Stimulated activated CD8-positive, alpha-beta memory T cell treated with anti-CD3 and anti-CD28 coated beads, Interleukin-7, amount 100 ng/mL, for 4 hours (primary cell): ENCODE measurements at places on chromosomes 11 and 22.
A peak's percentile ranks its signal among the peaks of the same experiment; 100 is the strongest.

DNA sequence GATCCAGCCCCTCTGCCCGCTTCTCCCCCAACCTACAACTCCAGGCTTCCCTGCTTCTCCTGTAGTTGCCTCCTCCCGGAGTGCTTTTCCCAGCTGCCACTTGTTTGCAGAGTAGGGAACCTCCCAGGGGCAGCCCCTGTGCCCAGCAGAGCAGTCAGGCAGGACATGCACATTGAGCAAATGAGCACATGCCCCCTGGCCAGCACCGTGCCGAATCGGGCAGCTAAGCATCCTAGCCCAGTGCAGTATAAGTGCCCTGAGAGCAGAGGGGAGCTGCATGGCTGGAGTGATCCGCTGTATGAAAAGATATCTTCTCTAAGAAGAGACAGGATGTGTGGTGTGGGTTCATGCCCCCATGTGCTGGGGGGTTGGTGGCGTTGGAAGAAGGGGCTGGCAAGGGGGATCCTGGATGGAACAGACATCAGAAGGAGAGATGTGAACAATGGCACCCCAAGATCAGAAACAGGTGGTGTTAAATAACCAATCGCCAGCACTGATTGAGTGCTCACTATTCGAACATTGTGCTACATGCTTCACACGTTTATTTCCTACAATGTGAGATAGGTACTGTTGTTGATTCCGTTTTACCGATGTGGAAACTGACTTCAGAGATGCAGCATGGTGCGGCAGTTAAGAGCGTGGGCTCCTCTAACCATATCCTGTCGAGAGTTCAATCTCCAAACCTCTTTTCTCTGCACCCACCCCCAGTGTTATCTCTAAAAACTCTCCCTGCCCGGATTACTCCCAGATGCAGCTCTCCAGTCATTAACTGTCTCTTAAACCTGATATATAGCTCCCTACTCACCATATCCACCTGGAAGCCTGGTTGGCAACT, 1.2 kb downstream of the AIP start:
- no peak for DNase-seq

DNA sequence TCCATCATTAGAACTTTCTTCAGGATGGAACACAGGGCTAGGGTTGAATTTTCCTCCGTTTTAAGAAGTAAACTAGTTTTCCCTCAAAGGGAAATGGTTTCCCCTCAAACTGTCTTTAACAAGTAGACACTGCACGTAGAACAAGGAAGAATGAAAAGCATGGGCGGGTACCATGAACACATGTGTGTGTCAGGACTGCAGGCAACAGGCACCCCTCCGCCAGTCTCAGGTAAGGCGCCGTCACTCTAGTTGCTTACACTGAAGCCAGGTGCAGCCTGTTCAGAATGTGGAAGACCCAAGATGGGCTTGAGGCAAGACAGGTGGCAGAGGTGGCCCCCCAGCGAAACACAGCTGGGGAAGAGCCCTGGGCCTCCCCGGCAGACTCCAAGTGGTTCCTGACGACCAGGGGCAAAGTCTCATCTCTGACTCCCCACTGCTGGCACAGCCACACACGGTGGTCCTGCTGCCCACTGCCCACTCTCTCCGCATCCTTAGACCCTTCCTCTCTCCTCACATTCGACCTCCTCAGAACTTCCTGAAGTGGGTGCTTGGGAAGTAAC, 25.4 kb upstream of the MOB2 start:
- no peak for DNase-seq

DNA sequence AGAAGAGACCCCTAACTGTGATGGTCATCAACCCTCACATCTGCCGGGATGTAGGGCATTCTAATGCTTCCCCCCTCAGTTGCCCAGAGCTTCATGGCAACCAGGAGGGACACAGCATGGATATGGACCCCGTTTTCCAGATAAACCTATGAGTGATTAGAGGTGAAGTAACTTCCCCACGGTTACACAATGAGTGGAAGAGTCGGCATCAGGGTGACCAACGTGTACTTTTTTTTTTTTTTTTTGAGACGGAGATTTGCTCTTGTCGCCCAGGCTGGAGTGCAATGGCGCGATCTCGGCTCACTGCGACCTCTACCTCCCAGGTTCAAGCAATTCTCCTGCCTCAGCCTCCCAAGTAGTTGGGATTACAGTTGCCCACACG, 25.0 kb downstream of the TXN2 start:
- DNase-seq, result no peak

DNA sequence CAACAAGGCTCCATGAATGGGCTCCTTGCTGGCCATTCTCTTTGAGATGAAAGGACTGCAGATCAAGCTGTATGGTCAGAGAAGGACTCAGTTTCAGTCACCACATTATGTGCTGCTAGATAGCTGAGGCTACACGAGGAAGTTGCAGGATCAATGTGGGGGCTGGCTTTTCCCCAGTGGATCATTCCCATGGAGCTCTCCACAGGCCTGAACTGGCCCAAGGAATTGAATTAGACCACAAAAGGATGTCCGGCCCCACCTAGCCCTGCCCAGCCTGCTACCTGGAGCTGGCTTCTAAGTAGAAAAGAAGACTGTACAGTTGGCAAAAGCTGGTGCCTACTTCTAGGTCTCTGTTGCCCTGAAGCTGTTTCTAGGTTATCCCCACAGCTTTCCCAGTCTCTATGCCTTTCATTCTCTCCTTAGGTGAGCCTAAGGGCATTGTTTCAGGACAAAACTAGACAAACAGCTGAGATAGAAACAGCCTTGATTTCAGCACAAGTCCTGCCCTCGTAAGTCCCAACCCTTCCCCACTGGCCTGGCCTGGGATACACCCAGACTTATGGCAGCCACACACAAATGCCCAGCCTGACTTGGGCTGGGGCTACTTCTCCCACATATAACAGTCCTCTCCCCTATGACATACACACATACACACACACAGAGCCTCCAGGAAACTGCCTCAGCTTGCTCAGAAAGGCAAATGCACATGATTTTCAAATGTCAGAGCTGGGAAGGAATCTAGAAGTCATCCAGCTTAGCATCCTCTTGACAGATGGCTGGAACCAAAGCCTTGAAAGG, 129.1 kb upstream of the NCAM1 start:
- DNase-seq, result no peak

DNA sequence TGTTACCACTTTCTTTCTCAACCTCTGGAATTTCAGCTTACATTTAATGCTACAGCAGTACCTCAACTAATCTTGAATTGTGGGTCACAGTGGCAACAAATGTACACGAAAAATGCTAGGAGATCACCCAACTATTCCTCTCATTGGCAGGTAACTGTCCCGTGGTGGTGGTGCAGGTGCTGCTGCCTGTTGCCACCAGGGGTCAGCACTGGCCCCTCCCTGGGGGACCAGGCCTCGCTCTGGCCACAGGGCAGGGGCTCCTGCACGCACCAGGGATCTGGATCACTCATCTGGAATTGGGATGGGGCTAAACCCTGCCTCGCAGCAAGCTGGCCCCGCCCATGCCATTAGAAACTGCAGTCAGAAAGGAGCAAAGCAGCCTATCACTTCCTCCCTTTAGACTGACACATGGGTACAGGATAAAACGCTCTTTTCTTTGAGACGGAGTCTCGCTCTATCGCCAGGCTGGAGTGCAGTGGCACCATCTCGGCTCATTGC, 6.9 kb upstream of the POLDIP3 start:
- DNase-seq, result no peak

- DNase-seq, result no peak
These were observed 44.8 kb downstream of the SLN start for GRCh38 chr11:107666911-107667613.

- peak; percentile 17 for DNase-seq
These were observed 6.6 kb downstream of the CERK start for GRCh38 chr22:46731246-46732040.

DNA sequence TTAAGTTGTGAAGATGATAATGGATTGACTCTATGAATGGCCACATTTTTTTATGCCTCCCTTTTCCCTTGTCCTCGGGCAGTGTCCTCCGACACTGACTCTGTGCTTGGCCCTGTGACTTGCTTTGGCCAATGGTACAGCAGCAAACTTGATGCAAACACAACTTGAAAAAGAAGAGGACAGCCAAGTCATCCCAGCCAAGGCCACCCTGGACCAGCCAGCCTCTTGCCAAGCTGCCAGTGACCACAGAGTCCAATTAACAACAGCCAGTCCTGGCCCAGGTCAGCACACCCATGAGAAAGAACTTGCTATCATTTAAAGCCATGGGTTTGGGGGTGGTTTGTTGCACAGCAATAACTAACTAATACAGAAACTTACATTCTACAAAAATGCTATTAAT, 63.4 kb upstream of the SLC35C1 start:
- DNase-seq, result no peak

GRCh38 chr22:38864361-38865191, 7.4 kb downstream of the CBX6 start:
- DNase-seq, result no peak

DNA sequence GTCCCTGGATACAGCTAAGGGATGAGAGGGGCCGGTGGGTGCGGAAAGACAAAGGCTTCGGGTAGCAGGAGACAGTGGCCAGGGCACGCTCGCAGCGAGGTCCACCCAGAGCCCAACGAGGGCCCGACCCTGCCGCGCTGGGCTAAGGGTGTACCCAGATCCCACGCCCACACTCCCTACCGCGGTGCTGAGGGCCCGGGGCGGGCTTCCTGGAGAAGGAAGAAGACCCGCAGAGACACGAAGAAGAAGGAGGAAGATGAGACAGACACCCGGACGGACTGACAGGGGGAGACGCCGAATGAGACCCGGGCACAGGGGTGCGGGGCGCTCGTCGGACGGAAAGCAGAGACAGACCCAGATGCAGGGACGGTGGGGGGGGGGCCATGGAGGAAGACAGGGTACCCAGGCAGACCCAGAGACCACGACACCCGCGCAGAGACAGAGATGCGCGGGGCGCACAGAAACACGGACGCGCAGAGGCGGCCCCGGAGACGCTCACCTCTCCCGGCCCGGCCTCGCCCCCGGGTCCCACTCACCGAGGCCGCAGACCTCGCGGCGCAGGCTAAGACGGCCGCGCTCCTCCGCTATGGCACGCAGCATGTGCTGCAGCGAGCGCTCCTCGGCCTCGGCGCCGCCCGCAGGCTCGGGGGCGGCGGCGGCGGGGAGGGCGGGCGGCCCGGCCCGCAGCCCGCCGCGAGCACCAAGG, 437 bp downstream of the KIAA0930 start:
- peak; percentile 36 for DNase-seq

DNA sequence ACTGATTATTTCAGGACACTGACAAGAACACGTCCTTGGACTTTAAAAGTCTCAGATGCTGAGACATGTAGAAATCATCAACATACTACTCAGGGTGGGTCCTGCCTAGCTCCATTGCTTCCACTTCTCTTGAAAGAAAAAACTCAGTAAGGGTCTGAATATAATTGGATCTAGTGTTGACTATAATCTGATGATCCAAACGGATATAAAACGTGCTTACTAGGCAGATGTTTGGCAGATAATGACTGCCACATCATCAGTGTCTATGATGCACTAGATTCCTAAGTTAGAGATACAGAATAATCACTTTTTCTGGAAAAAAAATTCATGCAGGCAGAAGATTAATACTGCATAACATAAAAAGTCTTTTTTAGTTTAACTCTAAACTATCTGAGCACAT, 21.6 kb downstream of the GUCY1A2 start:
- DNase-seq, result no peak

DNA sequence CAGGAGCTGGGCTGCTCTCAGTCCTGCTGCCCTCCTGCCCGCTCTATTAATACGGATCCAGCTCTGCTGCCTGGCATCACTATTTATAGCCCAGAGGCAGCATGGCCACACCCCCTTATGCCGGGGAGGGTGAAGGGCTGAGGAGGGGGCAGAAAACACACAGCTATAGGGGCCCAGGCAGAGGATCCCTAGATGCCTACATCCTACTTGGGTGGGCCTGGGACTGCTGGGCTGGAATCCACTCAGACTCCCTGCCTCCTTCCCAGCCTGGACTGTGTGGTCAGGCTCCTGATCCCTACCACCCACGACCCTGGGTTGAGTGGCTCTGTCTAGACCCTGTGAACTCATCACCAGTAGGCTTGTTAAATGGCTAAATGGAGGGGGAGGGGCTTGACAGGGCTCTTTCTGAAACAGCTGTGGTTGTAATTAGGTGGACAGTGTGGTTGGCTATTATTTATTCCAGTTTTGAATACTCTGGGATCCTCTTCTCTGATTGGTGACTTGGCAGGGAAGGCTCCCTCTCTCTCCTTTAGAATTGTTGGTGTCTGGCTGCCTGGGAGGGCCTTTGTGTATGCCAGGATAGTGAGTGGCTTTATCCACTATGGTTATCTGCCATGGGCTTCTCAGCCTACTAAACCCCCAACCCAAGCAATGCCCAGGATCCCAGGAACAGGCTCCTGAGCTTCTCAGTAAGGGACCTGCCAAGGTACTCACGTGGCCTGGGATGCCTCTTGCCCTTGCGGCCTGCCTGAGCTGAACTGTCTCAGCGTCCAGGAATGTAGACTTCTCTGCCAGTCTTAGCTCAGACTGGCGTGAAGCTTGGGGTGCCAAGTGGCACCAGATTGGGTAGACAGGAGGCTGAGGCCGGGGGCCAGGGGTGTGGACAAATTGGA, 15.2 kb downstream of the PHLDB1 start:
- DNase-seq, result no peak

DNA sequence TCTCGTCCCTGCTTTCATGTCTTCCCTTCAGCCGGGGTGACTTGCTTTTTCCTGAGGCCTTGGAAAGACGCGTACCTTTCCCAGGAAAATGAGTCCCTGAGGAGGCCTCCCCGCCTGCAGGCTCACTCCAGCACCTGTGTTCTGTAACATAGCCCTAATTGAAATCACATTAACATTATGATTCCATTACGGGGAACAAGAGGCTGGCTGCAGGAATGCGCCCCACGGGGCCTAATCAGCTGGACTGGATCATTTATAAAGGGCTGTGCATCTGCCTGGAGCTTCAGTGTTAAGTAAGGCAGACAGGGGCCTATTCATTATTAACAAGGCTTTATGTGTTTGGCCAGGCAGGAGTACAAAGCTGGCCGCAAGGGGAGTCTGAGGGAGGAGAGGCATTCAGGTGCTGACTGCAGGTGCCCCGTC, 41.9 kb upstream of the TSPAN18 start:
- no peak for DNase-seq

DNA sequence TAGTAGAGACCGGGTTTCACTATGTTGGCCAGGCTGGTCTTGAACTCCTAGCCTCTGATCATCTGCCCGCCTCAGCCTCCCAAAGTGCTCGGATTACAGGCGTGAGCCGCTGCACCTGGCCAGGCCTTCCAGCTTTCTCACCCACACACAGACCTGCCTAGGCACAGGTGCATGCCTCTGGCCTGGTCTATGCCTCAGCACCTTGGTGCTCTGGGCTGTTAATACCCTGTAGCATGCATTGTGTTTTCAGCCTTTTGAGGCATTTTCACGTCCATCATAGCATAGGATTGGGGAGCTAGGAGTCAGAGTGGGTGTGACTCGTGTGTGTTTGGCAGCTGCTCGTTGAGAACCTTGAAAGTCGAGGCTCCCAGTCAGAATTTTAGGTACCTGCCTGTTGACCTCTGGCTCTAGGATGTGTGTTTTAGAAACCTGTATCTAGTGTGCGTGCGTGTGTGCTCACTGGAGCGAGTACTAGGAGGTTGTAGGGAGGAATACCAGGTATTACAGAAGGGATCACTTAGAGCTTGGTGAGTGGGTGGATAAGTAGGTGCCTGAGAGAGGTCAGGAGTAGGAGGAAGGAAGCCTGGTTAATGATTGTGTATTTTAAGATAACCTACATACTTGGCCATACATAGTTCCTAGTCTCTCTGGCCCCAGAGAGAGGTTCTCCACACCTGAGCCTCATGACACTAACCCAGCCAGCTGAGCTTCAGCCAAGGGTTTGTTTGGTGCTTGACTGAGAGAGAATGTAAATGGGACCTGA, 20.0 kb downstream of the CRKL start:
- no peak for DNase-seq
